ENCODE measurements at places on chromosomes 6 and 20.

- DNase-seq = no peak
Observed at GRCh38 chr6:52143551-52143950, 42.6 kb upstream of the IL17A start.

DNA sequence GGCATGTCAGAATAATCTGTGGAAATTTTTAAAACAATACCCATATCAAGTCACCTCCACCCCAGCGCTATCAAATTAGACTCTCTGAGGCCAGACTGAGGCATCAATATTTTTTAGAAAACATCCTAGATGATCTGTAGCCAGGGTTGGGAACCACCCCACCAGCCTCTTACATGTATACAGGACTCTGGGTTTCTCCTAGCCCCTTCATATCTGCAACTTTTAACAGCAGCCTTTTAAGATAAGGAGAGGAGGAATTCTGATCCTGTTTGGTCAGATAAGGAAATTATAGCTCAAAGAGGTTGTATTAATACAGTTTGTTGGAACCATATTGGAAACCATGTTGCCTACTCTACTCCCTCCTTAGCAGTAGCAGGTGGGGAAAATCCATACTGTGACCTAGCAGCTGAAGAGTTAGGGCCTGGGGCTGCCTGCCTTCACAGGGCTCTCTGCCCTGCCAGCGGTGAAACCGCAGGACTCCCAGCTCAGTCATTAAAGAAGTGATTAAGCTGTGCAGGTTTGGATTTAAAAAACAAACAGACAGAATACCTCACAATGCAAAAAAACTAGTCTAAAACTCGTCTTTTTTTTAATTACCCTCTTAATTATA is 30.0 kb downstream of the BRPF3 start:
- no peak for DNase-seq

DNA sequence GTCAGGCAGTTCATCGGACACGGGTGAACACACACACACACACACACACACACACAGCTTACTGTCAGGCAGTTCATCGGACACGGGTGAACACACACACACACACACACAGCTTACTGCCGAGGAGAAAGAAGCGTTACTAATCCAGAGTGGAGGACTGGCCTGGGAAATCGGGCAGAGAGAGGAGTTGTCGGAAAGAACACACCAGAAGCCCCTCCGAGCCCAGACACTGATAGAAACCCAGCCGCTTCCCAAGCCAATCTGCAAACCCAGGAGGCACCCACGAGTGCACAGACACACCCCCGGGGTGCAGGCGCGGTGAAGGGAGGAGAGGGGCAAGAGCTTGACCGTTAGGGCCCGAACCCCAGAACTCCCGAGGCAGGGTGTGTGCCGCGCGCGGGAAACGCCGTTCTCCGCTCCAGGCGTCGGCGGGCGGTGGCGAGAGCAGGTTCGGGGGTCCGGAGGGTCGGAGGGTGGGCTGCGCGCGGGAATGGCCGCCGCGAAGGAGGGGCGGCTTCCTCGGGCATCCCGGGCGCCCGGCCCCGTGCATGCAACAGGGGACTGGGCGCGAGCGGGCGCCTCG is 636 bp downstream of the ELOVL2 start:
- no peak for DNase-seq

GRCh38 chr6:106173124-106173879 is 87.2 kb downstream of the PRDM1 start:
- DNase-seq = no peak

DNA sequence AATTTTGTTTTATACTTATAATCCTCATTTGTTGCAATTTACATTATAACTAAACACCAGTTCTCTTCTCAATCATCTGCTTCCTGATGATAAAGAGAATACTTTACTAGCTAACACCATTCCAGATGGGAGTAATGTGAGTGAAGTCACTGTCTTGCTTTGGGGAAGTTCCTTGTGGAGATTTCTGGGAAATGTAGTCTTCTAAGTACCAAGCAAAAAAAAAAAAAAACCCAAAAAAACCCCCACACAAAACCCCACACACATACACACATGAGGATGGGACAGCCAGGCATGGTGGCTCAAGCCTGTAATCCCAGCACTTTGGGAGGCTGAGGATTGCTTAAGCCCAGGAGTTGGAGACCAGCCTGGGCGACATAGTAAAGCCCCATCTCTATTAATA is 2.2 kb upstream of the SNPH start:
- no peak for DNase-seq

DNA sequence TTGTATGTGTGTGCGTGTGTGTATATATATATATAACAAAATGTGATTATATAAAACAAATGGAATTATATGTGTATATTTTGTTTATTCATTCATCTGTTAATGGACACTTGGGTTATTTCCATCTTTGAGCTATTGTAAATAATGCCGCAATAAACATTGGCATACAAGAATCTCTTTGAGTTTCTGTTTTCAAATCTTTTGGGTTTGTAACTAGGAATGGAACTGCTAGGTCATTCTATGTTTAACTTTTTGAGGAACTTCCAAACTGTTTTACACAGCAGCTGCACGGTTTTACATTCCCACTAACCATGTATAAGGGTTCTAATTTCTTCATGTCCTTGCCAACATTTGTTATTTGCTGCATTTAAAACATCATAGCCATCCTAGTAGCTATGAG is 39.9 kb upstream of the TGM2 start:
- no peak for DNase-seq

DNA sequence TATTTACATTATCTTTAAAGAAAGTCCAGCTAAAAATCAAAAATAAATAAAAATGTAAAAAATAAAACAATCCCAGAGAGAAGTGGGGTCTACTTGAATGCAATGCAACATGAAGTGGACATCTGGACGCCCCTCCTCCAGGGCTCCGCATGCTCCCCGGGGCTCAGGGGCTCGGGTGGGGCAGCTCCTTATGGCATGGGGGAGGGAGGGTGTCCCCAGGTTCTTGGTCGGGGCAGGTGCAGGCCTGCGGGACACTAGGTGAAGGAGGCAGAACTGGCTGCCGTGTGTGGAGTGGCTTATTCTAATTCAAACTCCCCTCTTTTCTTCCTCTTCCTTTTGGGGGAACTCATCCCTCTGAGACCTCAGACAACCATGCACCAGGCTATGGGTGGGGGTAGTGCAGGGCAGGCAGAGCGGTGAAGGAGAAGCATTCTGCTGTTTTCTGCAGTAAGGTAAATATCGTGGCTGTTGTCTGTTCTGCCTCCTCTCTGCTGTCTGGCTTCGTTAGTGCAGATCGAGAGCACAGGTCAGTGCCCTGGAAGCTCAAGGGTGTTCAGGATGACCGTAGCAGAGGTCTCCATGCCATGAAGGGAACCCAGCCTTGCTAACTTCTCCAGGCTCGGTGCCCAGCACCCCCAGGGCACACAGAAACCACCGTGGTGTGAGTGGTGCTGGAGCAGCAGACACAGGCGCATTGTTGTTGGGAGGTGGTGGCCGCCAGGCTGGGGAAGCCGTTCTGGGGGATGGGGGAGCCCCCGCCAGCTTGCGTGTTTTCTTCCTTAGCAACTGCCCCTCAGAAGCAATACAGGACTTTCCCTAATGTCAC is 82.6 kb downstream of the TTLL2 start:
- DNase-seq = no peak

DNA sequence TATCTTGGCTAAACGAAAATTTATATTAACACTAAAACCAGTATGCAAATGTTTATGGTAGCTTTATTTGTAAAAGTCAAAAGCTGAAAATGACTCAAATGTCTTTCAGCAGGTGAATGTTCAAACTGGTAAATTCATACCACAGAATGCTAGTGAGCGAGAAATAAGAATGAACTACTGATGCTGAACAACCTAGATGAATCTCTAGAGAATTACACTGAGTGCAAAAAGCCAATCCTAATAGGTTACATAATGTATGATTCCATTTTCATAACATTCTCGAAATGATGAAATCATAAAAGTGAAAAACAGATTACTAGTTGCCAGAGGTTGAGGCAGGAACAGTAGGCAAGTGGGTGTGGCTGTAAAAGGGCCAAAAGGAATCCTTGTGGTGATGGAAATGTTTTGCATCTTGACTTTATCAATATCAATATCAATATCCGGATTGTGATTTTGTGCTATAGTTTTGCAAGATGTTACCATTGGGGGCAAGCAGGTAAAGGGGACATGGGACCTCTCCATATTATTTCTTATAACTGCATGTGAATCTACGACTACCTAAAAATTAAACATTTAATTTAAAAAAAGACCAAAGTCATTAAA is 26.1 kb downstream of the ZNF311 start:
- no peak for DNase-seq

GRCh38 chr6:155247618-155248007 is 16.2 kb upstream of the CLDN20 start:
- DNase-seq = no peak

DNA sequence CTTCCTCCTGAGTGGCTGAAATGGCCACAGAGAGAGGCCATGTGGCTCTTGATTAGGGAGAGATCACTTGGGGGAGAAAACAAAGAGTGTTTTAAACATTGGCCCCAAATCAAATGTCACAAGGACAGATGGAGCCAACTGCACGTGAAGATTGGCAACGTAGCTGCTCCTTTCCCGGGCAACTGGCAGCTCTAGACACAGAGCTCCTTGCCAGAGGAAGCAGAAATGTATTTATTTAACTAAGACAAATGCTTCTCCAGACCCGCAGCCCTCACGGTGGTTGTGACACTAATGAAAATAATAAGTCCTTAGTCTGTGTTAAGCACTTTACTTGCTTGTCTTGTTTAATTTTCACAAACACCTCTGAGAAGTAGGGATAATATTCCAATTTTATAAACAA is 49.6 kb upstream of the DSN1 start:
- no peak for DNase-seq

DNA sequence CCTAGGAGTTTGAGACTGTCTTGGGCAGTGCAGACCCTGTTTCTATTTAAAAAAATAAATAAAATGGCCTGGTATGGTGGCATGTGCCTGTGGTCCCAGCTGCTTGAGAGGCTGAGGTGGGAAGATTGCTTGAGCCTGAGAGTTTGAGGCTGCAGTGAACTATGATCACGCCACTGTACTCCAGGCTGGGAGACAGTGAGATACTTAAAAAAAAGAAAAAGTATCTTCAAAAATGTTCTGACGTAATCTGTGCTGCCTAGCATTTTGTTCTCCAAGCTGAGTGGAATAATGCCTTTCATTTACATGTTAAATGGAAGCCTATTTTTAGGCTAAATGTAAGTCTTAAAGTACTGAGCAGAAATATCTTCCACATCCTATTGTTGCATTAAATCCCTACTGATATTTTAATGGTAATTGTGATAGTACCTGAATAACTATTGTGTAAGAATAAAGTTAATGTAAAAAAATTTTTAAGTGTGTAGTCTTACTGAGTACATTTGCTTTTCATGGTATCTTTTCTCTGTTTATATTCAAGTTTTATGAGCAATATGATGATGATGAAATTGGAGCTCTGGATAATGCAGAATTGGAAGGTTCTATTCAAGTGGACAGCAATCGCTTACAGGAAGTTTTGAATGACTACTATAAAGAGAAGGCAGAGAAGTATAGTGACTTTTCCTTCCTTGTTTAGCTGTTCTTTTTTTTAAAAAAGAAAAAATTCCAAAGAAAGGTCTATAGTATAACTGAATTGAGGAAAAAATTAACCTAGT is 4.2 kb upstream of the ZC2HC1B start:
- DNase-seq = no peak

GRCh38 chr6:105402090-105402938 is 568 bp downstream of the PREP start:
- peak; percentile 2 for DNase-seq

GRCh38 chr6:7617801-7618764 is 28.1 kb downstream of the SNRNP48 start:
- no peak for DNase-seq

GRCh38 chr20:37349517-37350491 is 3.9 kb downstream of the SRC start:
- no peak for DNase-seq

- no peak for DNase-seq
Observed at GRCh38 chr6:29183594-29183993, 12.9 kb downstream of the OR2J2 start.

- no peak for DNase-seq
Observed at GRCh38 chr6:75563032-75563431, 38.6 kb upstream of the SENP6 start.

DNA sequence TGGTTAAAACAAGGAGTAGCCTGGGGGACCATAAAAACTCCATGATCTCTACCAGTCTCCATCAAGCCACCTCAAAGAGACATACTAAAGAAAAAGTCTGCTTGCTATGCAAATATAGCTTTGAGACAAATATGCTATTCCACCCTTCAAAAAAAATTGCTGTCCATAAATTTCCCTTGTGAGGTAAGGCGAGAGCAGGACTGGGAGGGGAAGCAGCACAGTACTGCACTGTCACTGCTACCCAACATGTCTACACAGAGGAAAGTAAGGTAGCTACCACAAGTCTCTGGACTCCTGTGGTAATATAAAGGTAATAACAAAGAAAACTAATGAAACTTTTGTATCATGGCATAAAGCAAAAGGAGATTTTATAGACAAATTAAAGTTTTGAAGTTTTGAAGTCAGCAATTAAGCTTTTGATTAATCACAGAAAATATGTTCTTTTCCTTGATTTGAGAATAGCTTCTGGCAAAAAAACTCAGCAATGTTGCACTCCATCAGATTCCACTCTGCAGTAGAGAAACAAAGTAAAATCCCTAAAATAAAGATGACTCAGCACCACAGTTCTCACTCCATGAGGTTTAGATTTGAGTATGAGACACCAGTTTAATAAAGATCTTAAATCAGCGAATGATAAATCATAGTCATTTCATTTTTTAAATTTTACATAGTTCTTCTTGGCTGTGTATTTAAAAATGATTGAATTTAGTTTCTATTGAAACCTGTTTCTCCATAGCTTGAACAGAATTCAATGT is 602.4 kb downstream of the COL12A1 start:
- no peak for DNase-seq

DNA sequence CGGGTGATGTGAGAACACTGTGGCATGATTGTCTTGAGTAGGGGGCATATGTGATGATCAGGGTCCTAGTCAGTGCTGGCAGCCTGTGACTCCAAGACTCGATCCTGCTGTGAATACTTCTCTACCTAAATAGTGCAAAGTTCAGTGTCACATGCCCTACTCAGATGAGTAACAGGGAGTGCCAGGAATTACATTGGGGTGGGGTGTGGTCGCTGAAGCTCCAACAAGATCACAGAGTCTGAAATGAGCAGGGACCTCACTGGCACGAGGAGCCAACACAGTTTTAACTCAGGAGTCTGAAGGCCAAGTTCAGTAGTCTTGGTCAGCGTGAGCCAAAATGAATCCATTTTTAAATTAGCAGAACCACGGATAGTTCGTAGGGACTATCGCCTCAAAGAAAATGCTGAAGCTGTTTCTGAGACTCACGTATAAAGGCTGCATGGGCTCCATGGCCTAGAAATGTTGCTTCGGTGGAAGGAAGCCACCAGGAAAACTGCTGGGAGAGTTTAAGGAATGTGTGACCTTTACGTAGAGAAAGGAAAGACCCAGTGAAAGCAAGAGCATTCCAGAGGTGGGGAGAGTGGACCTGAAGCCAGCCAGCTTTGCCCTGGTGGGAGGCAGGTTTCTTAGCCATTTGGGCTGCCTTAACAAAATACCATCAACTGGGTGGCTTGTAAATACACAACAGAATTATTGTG is 72.2 kb downstream of the RPP40 start:
- no peak for DNase-seq

DNA sequence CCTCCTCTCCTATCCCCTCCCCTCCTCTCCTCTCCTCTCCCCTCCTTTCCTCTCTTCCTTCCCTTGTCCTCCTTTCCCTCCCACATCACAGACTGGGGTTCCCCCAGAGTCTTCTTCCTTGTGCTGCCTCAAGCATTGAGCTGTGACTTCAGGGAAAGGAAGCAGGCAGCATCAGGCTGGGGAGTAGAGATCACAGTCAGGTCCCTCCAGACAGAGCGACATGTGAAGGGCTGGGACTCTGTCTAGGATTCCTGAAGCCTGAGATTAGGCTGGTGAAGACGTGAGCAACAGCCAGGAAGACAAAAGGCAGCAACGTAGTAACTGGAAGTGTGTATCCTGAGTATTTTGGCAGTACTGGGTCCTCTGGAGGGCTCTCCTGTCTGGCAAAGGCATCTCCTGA is 265.4 kb upstream of the SUPT3H start:
- DNase-seq = no peak

Data from stimulated activated CD8-positive, alpha-beta memory T cell treated with anti-CD3 and anti-CD28 coated beads, Interleukin-7, amount 100 ng/mL, for 24 hours (primary cell).